ENCODE measurements at places on chromosomes 1 and 21. TPM values are rescaled to one million over a fixed set of nuclear protein-coding genes. Genes with fewer than 3 reads are reported as not detected.

DNA sequence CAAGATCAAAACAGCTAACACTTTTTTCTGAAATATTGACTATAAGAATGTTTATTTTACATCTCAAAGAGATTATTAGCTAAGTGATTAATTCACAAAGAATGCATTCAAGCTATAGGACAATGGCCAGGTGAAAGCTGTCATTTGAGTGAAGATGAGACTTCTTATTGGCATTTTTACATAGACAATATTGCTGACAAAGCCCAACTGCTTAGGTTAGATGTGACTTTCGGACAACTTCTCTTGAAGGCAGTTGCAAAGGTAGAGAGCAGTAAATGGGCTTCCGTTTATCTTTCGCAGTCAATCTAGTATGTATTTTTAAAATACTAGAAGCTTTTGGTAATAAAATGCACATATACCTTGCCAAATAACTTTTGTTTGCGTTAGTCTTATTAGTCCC is 1041.3 kb downstream of the AMY1C start:
- H3K4me1 ChIP-seq: no peaks in the 10 kb centered on the region
- H3K4me3 ChIP-seq: no peak overlapping the region

GRCh38 chr1:192559115-192560006 is 16.2 kb upstream of the RGS1 start:
- no peak overlapping the region for H3K4me3 ChIP-seq
- no peak for DNase-seq
- H3K27me3 ChIP-seq: no peaks in the 10 kb centered on the region
- no peaks in the 10 kb centered on the region for H3K4me1 ChIP-seq
- H3K36me3 ChIP-seq: no peaks in the 10 kb centered on the region
- peak overlapping the region; percentile 11 for H3K27ac ChIP-seq

The TSPEAR gene
- total RNA-seq: not detected

DNA sequence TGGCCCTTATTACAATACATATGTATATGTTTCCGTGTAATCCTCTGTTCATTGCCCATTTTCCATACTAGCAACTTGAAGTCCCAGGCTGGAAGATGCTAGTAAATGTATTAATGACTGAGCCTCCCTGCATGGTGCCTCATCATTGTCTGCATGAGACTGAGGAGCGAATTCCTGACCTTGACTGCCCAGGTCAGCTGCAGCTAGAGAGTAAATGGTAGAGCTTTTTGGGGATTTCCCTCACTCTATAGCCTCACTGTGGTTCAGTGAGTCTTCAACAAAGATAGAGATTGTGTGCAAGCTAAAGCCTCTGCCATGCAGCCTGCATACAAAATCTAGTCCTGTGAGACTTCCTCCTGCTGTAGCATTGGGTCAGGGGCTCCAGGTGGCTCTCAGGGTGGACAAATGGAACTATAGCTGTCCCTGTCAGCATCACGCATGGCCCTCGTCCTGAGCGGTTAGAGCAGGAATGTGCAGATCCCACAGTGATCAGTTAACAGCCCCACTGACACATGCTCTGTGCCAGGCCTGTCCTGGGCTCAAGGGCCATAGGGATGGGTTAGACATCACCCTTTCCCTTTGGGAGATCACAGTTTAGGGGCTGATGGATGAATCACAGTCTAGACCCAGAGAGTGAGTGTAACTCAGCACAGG is 741.7 kb downstream of the MATN1 start:
- no peak overlapping the region for H3K4me3 ChIP-seq
- H3K27me3 ChIP-seq: no peaks in the 10 kb centered on the region
- DNase-seq: peak; percentile 5
- H3K27ac ChIP-seq: no peak overlapping the region
- no peaks in the 10 kb centered on the region for H3K36me3 ChIP-seq

All from liver (tissue), 10 donors.